ENCODE measurements at places on chromosomes 7 and 10. TPM values are rescaled to one million over a fixed set of nuclear protein-coding genes. Genes with fewer than 3 reads are reported as not detected.

ZSWIM8 gene
- total RNA-seq = 50.5 TPM

EPDR1 gene
- 1.3 TPM for total RNA-seq

GPC2 gene
- 2.8 TPM for total RNA-seq

NPTX2 gene
- 0.13 TPM for total RNA-seq
